ENCODE measurements at places on chromosomes 1 and 21.

DNA sequence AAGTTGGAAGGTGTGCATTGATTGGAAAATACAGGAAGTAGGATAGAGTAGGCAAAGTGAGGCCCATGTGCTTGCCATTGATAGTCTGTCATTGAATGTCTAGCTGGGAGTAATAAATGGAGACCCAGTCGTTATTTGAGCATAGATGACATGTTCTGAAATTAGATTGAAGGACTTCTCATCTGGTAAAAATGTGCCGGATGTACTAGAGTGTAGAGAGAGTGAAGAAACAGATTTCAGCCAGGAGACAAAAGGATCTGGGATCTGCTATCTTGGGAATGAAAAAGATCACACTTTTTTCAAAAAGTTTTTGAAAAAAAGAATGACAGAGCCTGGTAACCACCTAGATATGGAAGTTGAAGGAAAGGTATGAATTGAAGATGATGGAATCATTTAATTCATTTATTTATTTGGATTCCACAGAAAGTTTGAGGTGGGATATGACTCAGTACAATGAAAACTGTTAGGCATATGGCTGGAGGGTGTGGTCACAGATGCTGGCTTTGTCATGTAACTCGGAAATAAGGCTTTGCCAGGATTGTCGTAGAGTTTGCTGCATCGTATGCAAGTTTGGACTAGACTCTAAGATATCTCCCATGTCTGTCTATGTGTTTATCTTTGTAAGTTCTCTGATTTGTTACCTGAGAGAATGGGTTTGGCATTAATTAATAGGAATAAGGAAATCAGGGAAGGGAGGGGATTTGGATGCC is 137.1 kb downstream of the PBX1 start:
- no peak for DNase-seq

DNA sequence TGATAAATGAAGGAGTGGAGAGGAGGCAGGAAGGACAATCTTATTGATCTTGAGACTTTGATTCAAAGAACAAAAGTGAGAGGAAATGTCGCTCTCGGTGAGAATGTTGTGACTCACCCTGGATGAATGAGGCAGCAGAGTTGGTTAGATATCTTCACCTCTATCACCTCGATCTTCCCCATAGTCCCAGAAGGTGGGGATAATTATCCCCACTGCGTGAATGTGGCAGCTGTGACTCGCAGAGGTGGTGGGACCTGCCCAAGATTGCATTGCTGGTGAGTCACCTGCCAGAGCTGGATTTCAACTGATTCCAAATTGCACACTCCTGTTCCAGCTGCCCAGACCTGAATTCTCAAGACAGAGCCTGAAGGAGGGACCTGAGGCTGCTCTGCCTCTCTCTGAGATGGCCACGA is 105.0 kb downstream of the MATN1 start:
- peak; percentile 86 for DNase-seq

DNA sequence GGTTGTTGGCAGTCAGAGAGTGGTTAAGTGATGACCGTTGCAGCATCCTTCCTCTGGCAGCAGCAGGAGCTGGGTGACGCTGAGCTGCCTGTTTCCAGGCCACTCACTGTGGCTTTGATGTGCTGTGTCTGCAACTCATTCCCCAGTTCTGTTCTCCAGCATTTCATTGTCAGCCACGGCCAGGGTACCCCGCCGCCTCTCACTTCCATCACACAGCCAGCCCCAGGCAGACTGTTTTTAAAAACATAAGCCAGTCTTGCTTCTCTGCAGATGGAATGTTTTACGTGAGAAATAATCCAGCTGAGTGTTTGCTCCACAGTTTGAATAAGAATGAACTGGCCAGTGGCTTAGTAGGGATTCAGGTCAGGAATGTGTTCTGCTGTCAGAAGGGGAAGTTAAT is 21.5 kb upstream of the ST6GALNAC3 start:
- no peak for DNase-seq

GRCh38 chr1:65104854-65105534 is 43.0 kb upstream of the AK4 start:
- DNase-seq: no peak

GRCh38 chr1:34302798-34303197 is 126.1 kb downstream of the C1orf94 start:
- no peak for DNase-seq

GRCh38 chr1:94919241-94920030 is 7.5 kb downstream of the CNN3 start:
- DNase-seq: no peak

GRCh38 chr1:8023995-8024313 is 2.2 kb downstream of the ERRFI1 start:
- no peak for DNase-seq

DNA sequence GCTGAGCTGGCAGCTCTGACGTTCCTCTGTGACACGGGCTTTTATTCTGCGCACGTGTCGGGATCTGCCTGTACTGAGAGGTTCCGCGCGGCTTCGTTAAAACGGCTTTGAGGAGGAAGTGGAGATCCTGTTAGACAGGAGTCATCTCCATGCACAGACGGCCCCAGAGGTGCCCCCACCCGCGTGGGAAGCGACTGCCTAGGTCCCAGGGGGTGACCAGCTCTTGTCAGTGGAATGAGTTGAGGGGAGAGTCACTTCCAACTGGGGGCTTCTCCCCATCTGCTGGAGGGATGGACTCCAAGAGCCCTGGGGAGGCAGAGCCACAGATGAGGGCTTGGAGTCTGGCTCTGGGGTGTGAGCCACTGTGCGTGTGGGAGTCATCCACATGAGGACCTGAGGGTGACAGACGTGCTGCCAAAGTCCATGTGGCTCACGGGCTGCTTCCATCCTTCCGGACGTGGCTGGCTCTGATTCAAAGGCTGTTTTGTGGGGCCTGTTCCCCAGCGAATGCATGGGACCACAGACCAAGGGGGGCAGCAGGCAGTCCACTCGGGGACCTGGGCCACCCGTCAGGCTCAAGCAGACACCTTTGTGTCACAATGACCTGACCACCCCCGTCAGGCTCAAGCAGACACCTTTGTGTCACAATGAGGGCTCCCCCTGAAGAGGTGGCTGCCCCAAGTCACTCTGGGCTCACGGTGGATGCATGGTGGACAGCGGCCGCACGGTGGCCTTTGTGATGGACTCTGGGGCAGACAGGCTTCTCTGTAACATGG is 26.8 kb downstream of the PTTG1IP start:
- DNase-seq: no peak

DNA sequence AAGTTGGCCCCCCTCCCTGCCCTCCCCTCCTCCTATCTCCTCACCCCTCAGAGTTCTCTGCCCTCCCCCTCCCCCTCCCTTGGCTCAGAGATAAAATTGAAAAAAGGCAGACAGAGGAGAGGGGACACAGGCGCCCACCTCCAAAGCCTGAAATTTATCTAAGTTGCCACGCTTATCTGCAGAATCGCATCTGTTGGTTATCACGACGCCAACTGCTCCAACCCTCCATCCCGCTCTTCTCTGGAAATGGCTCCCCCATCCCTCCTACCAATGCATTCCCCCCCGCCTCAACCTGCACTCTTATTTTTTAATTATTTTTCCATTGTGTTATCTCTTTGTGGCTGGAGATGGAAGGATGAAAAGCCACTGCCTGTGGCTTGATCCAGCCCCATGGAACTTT is 90.3 kb downstream of the TAS1R2 start:
- DNase-seq: no peak

GRCh38 chr1:101366513-101367215 is 129.8 kb downstream of the S1PR1 start:
- DNase-seq: no peak

DNA sequence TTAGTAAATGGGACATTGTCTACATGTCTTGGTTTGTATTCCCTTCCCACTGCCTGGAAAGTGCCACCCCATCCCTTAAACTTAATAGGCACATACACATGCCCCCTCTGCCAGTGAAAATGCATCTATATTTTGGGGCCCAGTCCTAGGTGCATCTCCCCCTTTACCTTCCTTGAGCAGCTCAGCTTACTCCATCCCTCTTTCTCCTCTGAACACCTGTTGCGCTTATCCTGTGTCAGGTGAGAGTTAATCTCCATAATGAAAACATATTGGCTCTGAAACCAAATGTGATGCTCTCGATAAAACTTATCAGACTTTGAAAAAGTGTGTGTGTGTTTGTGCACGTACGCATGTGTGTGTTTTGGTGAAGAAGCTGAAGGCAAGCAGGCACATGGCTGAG is 15.4 kb upstream of the SUCO start:
- DNase-seq: no peak

DNA sequence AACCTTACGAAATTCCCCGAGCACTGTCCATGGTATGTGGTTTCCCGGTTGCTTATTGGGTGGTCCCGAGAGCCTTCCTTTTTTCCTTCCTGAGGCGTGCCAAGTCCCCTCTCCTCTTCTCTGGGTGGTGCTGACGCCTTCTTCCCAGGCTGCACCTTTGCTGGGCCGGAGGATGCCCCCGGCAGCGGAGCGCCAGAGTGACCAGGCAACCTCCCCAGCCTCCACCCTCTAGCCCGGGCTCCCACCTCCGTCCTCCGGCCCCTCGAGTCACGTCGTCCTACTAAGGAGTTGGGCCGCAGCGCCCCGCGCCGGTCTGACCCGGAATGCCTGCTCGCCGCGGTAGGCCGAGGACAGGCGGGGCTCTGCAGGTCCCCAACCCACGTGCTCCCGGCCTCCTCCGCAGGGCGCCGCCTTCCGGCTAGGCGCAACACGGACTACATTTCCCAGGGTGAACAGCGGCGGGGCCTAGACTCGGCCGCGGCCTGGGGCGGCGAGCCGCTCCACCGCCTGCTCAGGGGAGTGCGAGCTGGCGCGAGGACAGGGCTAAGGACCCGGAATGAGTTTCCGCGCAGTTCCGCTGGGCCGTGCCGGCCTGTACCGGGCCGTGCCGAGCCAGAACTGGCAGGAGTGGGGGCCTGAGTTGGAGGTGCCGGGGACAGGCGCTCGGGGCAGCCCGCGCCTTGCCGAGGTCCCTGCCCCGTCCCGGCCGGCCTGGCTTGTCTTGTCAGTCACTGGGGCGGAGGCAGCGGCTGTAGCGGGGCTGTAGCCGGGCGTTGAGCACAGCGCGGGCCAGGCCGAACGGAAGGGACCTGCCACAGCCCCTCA is at the start of gene IPO13:
IPO13 (plus strand) TSS at position 715 of the 825 bp plus-strand sequence. CDS start 651 bp downstream, outside the sequence.
- DNase-seq: peak; percentile 93

- no peak for DNase-seq
Observed at GRCh38 chr1:245330951-245331350, 176.2 kb downstream of the KIF26B start.

DNA sequence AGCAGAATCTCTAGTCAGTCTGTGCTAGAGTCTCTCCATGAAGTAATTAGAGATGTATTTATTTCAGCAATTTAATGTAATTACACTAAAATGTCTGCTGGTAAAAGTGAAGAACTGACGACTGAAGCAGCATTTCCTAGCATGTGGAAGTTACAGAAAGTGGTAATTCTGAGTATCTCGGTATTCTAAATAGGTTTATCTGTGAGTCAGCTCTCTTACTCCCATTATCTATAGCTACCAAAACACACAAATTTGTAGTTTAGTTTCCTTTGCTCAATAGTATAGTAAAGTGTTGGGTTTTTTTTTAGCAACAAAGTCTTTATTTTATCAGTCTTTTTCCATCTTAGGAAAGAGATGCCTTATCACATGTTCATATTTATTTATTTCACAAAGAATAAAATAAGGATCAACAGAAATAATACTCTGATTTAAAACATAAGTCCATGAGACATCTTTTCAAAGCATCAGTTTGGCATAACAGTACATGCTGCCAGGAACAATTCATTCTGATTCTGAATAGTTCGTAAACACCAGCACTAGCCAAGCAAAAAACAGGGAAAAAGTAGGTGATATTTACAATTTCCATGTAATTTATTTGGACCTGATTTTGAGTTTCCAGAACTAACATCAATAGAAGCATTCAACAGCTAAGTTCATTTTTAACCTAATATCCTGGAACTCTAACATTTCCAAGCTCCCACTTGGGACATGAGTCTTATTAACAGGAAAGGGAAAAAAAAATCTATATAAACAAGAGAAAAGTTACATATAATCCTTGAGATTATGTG is 76.3 kb downstream of the KCNT2 start:
- no peak for DNase-seq

GRCh38 chr1:208135354-208135753 is 108.8 kb downstream of the PLXNA2 start:
- no peak for DNase-seq

DNA sequence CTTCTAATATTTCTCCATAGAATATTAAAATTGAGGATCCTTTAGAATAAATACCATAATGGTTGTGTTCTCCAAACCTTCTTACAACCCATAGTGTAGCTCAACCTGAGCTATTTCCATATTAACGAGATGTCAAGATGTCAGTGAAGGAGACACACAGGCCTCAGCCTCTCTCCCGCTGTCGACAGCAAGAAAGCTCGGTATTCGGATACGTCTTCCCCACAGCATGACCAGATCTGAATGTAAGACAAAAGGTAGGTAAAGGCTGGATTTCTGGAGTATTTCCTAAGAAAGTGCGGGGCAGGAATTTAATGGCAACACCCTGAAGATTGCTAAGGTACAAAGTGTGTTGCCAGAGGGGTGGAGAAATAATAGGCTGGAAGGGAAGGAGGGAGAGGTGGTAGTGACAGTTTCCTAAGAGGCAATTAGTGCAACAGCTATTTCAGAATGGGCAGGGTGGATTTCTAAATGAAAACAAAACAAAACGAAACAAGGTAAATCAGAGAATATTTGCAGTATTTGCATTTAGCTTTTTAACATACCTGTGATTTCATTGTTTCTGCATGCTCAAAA is 1.7 kb downstream of the ADSS2 start:
- DNase-seq: no peak

- DNase-seq: no peak
Observed at GRCh38 chr1:16171314-16172151, 15.7 kb upstream of the EPHA2 start.

- DNase-seq: no peak
Observed at GRCh38 chr1:95230256-95230655, 3.8 kb upstream of the RWDD3 start.

DNA sequence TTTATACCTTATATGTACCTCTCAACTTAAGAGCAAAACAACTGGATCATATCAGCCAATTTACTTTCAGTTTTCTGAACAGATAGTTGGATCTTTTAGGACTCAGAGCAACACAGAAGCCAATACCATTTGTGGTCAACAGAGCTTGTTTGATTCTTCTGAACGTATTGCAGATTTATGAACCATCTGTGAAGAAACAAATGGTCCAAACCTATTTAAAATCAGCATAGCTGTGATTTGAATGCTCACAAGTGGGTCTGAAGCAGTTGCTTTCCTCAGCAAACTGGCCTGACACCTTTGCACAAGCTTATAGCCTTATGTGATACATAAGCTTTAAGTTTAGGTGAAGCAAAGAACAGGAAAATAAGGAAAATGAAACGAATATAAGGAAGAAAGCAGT is 147.6 kb downstream of the LRRIQ3 start:
- no peak for DNase-seq

- no peak for DNase-seq
Observed at GRCh38 chr1:64597113-64597512, 127.2 kb downstream of the CACHD1 start.

DNA sequence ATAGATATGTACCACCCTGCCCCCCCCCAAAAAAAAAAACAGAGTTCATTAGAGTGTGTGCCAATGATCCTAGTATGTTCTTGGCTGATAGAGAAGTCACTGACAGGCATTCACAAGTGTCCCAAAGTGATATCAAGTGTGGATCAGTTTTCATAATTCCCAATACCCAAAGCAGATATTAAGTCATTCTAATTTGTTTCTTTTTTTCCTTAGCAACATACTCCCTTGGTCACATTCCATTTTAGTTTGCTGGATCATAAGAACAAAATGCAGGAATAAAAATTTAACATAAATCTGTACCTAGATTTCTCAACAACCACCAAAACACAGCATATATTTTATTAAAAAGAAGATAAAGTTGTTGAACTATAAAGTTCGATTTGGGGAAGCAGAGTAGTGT is 129.8 kb upstream of the PALMD start:
- no peak for DNase-seq

GRCh38 chr21:42475526-42476387 is 20.3 kb downstream of the RSPH1 start:
- DNase-seq: no peak

Measured in HCT116 (cell line).